ENCODE measurements at places on chromosomes 7 and 10. TPM values are rescaled to one million over a fixed set of nuclear protein-coding genes. Genes with fewer than 3 reads are reported as not detected.

- no peak for DNase-seq
Observed at GRCh38 chr7:110568932-110569331, 522.0 kb upstream of the LRRN3 start.

- DNase-seq: peak; percentile 7
Observed at GRCh38 chr7:38374507-38374906, 101.1 kb upstream of the TARP start.

Gene SPDYE18
- polyA plus RNA-seq: 1.2 TPM

GRCh38 chr10:128178302-128178958 lies 52.2 kb upstream of the MKI67 start:
- no peak for DNase-seq

- peak; percentile 18 for DNase-seq
Observed at GRCh38 chr7:43454936-43455518, 127.9 kb upstream of the STK17A start.

DNA sequence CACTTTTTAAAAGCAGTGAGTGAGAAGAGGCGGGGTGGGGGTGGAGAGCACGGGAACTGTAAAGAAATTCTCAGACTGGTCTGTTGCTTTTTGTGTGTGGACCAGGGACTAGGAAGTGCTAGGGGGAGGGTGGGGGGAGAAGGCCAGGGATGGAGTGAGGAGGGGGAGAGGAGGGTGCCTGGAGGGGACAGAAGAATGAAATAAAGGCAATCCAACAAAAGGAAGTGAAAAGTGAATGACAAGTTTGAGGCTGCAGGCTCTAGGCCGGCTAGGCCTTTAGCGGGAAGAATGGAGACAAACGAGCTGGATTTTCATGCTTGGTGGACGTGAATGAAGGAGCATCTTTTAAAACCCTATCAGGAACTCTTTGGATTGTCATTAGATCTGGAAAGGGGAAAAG lies 13.7 kb downstream of the NEUROG3 start:
- DNase-seq: no peak

GRCh38 chr10:86310291-86310690 lies 56.3 kb downstream of the GRID1 start:
- no peak for DNase-seq

DNA sequence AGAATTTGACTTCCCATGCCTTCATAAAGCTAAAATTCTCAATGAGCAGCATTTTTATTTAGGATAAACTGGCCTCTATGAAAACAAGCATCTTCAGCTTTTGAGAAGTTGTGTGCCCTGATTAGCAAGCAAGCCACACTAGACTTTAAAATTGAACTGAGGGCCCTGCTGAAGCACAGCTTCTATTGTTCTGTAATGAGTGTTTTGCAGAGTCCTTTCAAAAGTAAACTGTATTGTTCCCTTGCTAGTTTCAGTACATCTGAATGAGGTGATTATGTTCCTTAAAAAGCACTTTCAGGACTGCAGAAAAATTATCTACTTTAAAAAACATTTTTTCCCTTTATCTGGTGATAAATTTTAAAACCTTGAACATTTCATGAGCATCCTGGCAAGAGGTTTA lies 113.3 kb upstream of the PRPS1L1 start:
- DNase-seq: no peak

DNA sequence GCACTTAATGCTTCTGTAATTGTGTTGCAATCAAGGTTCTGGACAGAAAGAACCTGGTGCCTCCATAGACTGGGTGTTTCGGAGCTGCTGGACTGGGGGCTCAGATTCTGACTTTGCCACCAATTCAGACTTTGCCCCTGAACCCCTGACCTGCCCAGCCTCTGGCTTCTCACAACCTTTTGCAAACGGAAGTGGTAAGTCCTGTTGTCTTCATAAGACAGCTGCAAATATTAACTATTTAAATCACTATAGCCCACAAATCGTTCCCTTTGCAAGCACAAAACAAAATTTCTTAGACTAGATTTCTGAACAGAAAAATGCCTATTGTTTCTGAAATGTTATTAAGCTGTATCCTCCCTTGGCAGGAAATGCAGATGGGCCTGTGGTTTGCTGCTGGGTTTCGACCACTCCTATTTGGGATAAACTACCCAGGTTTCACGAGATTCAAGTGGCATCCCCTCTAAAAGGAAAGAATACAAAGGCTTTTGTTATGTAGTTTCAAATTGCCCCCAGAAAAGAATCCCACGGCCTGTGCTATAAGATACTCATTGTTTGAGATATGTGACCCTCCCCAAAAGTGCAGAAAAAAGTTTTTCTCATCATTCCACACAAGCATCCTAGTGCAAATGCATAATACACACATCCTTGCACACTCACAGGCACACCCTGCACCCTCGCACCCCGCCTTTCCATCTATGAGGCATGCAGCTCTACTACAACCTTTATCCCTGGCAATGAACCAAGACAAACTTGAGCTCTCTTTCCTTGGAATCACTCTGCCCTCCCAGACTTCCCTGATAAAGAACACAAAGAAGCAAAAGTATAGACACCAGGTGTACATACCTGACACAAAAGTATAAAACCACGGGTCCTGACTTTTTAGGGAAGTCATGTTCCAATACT lies 209.1 kb downstream of the PRPF18 start:
- no peak for DNase-seq

DNA sequence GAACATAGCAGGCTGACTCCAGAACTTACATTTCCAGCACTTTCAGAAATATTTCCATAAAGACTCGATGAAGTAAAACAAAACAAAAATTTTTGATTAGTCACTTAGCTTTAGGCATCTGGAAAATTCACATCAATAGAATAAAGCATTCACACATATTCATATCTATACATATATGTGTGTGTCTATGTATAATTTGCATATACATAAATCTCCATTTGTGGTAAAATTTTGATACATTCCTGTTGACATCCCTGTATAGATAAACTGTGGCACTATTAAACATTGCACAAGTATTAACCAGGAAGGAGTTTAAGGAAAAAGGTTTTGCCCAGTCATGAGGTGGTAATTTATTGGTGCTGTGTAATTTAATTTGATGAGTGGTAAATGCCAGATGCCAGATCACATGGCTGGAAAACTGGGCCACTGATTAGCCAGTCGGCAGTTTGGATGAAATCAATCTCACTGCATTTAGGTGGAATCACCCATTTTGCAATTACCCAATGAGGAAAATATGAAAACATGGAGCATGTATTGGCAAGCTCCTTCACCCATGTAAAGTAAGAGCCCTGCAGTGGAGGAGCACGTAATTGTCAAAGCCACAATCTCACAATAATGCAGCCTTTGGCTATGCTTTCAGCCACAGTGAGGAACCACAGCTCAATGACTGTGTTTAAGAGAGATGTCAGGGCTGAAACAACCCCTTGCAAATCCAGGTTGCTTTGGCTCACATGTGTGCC lies 294.6 kb downstream of the RNLS start:
- DNase-seq: no peak

DNA sequence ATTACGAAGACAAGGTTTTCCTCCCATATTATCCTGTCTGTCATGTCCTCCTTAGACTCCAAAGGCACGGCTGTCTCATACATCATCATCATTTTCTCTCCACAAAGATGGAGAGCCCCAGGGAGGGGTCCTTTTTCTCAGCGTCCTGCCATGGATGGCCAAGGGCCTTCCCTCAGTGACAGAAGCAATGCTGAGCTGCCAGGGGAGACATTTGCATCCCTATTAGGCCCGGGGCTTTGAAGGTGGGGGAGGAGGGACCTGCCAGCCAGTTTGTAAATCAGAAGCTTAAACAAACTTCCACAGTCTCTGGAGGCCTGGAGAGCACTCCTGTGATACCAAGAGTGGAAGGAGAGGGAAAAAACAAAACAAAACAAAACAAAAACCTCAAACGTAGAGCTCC lies 112.4 kb upstream of the ADO start:
- DNase-seq: no peak

DNA sequence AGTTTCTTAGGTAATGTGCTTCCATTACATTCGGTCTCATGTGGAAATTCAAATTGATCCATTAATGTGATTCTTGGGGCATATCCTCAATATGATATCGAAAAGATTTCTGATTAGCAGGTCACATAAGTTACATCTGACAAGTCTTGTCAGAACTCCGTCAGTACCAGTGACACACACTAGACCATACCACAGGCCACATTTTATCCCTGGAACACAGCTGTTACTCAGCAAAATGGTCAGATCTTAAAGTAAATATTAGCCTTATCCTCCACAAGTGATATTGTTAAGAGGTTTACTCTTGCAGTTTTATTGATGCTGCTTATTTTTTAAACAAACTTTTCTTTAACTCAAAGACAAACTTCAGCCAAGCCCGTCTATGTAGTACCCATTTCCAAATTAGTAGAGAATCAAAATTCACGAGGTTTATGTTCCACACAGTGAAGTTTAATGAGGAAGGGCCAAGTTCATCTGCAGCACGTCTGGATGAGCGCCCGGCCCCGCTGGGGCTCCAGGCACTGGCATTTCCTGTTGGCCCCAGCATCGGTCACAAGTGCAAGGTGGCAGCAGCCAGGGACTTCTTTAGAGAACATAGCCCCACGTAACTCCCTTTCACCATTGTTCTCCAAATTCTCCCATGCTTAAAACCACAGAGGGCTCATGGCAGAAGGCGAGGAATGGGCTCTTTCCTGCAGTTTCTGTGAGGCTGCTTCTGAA lies 132.2 kb downstream of the VIPR2 start:
- DNase-seq: peak; percentile 62

Gene SLC26A5
- 0.09 TPM for polyA plus RNA-seq

GRCh38 chr10:110150981-110151380 lies 56.4 kb upstream of the MXI1 start:
- DNase-seq: no peak

Gene FZD1
- polyA plus RNA-seq: 13.2 TPM

Gene FANK1
- polyA plus RNA-seq: 5.0 TPM

Gene MYOF
- 31.6 TPM for polyA plus RNA-seq

GRCh38 chr10:74079028-74079935 lies 71.3 kb downstream of the AP3M1 start:
- no peak for DNase-seq

Gene ADCYAP1R1
- 4.4 TPM for polyA plus RNA-seq

Gene OR2A12
- 0.04 TPM for polyA plus RNA-seq

Gene RBP4
- polyA plus RNA-seq: 33.9 TPM

- DNase-seq: no peak
Observed at GRCh38 chr10:19892270-19892669, 76.0 kb downstream of the PLXDC2 start.

Gene AGMO
- polyA plus RNA-seq: 12.7 TPM

Gene COL17A1
- 8.8 TPM for polyA plus RNA-seq

- no peak for DNase-seq
Observed at GRCh38 chr7:146346096-146346495, 229.5 kb downstream of the CNTNAP2 start.

- DNase-seq: no peak
Observed at GRCh38 chr7:82018226-82018625, 248.4 kb upstream of the HGF start.

DNA sequence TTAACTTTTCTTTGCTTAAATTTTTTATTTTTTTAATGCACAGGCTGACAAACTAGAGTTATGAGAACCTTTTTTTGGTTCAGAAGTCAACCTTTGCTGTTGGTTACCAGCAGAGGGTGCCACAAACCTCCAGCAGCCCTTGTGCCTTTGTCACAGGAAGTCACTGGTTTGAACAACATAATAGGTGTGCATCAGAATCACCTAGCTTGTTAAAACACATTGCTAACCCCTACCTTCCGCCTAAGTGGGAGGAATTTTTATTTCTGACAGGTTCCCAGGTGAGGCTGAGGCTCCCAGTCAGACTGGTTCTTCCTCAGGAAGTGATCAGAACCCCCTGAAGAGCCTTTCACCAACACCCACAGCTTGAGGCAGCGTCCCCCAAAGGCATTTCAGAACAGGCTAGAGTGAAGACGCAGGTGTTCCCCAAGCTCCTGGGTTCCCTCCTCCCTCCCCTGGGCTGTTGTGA lies 22.6 kb upstream of the VDAC2 start:
- peak; percentile 54 for DNase-seq

All from large intestine (tissue), 12 donors.